ENCODE measurements at places on chromosomes 3 and 15.

DNA sequence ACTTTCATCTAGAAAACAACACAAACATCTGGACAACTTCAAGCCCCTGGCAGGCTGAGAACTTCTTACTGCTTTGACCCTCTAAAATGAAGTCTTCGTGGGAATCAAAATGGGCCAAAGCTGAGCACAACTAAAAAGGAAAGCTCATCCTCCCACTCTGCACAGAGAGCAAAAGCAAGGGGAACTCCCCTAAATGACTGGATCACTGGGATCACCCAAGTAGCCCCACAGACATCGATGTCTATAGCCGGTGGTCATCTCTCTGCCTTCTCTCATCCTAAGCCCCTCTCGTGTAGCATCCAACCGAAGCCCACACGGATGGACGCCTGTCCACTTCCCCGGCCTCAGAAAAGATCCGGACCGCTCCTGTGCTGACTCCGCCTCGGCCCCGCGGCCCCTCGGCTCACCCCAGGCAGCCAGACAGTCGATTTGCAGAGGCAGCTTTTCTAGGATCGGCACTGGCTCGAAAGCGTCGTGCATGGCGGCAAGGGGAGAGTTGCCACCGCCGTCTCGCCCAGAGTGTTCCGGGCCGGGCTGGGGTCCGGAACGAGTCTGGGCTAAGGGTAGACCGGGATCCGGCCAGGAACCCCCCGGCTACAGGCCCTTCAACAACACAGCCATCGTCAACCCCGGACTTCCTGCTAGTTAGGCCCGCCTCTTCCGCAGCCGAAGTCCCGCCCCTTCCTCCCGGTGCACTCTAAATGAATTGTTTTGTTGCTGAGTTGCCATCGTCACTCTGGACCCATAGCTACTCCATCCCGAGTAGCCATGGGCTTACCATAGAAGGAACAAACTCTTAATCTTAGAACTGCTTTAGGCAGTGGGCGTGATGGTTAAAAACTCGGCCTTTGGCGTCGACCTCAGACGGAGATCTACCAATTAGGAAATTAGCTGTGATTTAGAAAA, at the start of gene VPS39:
VPS39 (minus strand) TSS at position 631 of the 906 bp plus-strand sequence; CDS start at position 480, 151 bp downstream.
- DNase-seq: peak; percentile 69

GRCh38 chr15:83928392-83928734, 274.4 kb downstream of the ADAMTSL3 start:
- DNase-seq: no peak

GRCh38 chr3:5123937-5124336, 1.8 kb downstream of the ARL8B start:
- no peak for DNase-seq

DNA sequence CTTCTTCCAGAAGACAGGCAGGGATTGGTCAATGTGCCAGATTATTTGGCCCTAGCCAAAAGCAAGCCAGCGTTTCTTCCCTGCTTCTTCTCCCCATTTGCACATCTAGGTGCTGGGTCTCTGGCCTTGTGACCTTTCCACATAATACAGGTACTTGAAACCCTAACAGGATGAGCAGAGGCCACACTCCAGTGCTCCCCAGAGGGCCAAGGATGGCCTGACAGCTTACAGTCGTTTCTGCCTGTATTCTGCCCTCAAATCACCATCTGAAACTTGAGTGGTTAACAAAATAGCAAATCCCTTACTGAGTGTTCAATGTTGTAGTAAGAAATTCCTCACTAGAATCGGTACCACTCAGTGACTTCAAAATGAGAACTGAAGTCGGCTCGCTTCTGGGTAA, 29.1 kb downstream of the MKRN2 start:
- DNase-seq: no peak

DNA sequence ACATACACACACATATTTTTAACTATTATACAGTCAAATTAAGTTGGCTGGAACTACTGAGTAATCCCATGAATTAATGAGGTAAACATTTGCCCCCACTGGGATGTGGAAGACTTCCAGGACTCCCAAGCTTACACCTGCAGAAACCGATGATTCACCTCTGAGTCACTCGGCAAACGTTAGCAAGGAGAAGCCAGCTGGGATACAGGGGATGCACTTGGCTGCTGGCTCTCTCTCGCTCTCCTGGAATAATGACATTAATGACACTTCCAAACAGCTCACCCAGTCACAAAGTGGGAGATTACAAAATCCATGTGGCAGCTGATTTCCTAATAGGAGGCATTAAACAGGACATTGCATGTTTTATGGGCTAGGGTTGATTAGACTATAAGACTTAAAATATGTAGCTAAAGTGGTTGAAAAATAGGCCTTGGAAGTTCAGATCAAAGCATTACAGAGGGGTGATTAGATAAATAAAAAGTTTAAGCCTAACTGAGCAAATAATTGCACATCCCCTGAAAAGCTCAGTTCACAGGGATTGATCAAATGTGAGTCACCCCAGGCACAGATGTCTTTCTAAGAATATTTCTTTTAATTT, 500.9 kb downstream of the SOX2 start:
- DNase-seq: peak; percentile 24

- no peak for DNase-seq
Observed at GRCh38 chr3:165603196-165603595, 234.0 kb downstream of the BCHE start.

DNA sequence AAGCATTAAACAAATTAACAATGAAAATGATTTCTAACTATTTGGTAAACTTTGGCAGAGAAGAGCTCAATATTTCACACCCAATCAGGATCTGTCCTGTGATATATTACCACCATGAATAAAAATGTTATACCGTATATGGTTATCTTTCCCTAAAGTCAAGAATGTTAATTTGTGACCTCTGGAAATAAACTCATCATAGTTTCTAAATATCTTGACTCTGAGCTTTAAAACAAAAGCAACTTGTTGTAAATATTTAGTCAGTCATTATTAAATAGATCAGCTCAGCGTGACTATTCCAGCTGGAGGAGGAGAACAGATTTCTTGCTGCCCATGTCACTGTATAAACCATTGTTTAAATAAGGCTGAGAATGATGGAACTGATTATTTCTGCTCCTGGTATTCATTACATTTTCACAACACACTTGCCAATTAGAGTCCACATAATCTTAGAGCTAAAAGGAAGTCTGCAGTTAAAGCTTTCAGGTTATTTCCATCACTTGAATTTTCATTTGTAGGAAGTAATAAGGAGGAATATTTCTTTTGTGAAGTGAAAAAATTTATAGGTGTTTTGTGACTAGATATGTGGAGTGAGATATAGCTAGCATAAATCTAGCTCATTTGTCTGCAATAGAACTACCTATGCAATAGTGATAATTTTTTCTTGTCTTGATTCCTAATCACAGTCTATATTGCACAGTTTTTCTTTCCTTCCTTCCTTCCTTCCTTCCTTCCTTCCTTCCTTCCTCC, 106.5 kb upstream of the P2RY1 start:
- no peak for DNase-seq

- DNase-seq: no peak
Observed at GRCh38 chr3:128681369-128681829, 30.8 kb upstream of the RPN1 start.

GRCh38 chr15:75450307-75451201, 936 bp downstream of the SIN3A start:
- DNase-seq: peak; percentile 95

GRCh38 chr3:64067506-64068346, 44.4 kb upstream of the PSMD6 start:
- DNase-seq: no peak

GRCh38 chr3:179072100-179072438, 460 bp upstream of the ZMAT3 start:
- no peak for DNase-seq

DNA sequence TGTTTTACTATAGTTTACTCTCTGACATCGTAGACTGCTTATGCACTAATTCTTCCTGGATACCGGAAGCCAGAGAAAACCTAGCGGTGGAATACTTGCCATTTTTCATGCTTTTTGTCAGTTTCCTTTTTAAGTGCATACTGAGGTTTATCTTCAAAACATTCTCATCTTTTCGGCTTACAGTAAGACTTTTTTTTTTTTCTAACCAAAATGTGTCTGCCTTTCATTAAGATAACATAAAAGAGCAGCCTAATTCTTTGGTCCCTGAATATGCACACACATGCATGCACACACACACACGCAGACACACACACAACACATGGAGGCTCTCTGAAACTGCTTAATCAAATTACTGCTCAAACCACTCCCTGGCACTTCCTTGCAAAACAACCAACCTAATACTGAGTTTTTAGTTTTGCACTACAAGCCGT, 1.3 kb downstream of the ZNF445 start:
- DNase-seq: no peak

DNA sequence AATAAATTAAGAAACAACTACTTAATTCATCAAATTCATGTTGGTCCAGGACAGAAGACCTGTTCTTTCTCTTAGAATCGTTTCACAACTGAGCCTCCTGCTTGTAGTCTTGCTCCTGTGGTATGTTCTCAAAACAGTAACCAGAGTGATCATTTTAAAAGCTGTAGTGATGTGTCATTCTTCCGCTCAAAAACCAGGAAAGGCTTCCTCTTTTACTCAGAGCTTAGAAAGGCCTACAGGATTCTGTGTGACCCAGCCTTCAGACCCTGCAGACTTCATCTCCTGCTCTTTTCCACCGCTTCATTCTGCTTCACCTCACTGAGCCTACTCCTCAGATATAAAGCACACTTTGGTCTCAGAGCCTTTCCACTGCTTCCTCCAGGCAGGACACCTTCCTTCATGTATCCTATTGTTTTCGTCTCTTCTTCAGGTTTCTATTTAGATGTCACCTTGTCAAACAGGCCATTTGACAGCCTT, 22.7 kb downstream of the ST6GAL1 start:
- DNase-seq: no peak

DNA sequence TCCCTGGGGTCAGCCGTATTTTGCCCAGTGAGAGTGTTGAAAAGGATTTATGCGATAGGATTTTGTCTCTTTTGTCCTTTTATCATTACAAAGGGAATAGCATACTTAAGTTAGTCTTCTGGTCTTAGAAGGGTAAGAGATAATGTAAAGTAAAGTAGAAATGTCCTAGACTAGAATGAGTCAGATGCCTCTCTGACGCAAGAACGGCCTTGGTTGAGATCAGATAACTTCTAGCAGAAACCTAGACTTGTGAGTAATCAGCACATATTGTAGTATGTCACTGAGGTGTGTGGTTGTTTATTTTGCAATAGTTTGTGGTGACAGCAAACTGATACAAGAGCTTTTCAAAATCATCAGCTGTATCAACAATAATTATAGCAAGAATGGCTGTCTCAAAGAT, 866.1 kb downstream of the NSUN3 start:
- DNase-seq: peak; percentile 86

DNA sequence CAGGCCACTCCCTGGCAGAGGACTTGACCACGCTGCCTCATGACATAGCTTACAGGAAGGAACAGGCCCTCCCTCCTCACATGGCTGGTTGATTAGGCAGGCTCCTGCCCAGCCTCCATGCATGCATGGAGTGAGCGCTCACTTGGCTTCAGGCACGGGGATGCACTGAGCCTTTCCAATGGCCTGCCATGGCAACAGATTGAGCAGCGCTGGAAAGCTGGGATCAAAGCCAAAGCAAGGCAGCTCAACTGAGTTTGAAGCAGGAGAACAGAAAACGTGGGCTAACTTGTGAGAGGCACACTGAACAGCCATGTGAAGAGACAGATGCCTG, 5.9 kb upstream of the GRAMD2A start:
- no peak for DNase-seq

- DNase-seq: no peak
Observed at GRCh38 chr3:159919873-159920272, 68.8 kb upstream of the IL12A start.

DNA sequence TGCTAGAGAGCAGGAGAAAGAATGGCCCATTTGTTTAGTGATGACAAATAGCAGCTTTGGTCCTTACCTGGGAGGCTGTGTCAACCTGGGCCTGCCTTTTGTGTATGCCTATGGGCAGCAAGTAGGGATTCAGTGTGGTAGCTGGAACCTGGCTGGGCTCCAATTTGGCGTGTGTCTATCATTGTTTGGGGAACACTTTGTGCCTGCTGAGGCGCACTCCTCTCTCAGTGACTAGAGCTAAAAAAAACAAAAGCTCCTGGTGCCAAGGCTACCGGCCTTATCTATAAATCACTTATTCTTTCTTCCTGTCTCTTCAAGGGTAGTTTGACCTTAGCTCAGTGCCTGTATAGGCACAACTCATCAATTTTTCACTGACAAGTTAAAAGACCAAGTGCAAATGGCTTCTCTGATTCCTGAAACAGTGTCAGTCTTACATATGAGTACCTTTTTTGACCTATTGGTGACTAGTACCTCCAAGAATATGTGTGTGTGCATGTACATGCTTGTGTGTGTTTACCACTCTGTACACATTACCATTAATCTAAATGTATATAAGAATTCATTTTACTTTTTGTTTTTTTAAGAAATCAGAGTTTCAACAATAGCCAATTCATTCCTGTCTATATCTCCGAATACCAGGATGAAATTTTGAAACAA, 54.6 kb downstream of the GMNC start:
- no peak for DNase-seq

GRCh38 chr3:123384256-123384655, 64.6 kb downstream of the ADCY5 start:
- DNase-seq: no peak

DNA sequence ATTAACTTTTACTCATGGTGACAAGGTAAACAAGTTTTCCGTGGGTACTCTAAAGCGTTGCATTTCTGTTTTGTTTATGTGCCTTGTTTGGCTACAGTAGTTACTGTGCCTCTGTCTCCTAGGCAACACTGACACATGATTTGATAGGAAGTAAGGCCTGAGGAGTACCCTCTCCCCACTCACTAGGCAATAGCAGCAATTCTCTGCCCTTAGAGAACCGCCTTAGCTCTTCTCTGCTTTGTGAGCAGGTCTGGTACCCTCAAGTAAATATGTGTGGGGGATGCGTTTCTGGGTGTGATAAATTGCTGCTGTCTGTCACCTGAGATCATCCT, at the start of gene IL5RA:
IL5RA (minus strand) TSS at position 76 of the 332 bp plus-strand sequence. CDS start 5,390 bp downstream, outside the sequence.
- no peak for DNase-seq

DNA sequence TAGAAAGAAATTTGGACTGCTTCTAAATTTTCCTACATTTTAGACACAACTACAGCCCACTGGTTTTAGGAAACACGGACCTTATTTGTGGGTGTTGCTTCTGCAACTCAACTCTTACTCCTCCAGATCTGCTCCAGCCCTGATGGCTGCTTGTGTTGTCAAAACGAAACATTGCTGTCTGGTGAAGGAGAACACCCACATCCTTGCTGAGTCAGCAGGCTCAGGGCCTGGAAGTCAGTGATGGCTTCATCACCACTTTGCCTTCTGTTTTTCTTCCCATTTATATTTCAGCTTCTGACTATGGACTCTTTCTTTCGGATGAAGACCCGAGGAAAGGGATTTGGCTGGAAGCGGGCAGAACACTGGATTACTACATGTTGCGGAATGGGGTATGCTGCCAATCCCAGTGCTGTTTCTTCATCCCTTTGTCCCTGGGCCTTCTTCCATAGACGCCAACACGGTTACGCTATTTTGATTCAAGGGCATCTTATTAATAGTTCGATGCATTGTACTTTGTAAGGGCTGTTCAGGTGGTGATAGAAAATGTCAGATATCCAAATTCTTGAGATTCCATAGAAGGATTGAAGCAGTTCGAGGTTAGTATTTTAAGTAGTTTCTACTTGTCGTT, 392.6 kb upstream of the TPM1 start:
- DNase-seq: no peak
